ENCODE measurements at places on chromosomes 11 and 22.

- no peak for DNase-seq
These were observed 232.3 kb downstream of the JRKL start for GRCh38 chr11:96622026-96622634.

- DNase-seq: no peak
These were observed 6.9 kb upstream of the TOMM22 start for GRCh38 chr22:38674888-38675287.

DNA sequence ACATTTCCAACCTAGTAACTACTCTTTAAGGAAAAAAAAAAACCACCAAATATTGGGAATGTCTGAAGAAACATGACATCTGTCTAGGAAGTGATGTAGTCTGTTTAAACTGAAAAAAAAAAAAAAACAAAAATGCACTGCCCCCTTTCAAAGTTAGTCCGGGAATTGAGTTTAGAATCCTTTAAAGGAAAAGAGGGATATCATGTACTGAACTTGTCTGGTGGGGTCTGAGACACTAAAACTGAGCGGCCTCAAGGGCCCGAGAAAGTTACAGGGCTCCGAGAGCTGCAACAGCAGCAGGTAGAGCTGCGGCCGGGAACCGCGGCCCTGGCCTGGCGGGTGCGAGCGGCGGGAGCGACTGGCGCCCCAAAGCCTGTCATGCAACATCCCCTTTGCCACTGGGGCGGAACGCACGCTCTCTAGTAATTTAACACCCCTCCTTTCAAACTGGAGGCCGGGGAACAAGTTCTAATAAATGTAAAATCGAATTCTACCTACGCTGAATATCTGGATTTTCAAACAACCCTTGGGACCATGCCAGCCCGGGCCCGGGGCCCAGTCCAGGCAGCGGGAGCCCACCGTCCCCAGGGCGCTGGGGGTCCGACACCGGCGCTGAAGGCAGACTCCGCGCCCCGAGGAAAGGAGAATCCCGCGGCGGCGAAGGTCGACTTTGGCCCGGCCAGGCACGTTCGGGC is 736 bp downstream of the RDX start:
- DNase-seq: peak; percentile 11

- DNase-seq: no peak
These were observed 38.9 kb upstream of the CCDC34 start for GRCh38 chr11:27401833-27402316.

All from activated CD8-positive, alpha-beta memory T cell treated with anti-CD3 and anti-CD28 coated beads for 4 hours (primary cell).